Hematopoietic multipotent progenitor cell treated with erythropoietin and hydrocortisone succinate and interleukin-3 and kit ligand, for 6 days (in vitro differentiated cells): ENCODE measurements at places on chromosomes 5 and 9.
A peak's percentile ranks its signal among the peaks of the same experiment; 100 is the strongest.

- DNase-seq, result no peak
These were observed 72.2 kb upstream of the HMHB1 start for GRCh38 chr5:143739746-143740145.

DNA sequence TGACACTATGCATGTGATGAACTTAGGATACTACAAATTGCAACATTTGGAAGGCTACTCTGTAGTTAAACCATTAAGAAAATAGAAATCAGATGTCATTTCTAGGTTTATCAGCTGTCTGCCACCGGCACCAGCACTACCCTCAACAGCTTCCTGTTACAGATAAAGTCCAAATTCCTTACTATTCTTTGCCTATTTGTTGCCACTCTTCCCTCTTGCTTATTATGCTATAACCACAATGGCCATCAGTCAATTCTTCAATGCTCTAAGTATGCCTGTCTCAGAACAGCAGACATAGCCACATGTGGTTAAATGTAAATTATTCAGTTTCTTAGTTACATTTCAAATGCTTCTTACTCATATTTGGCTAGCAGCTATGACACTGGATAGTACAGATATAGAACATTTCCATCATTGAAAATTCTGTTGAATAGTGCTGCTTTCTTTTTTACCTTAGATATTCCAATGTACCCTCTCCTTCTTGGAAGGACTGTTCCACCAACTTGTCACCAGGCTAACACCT is 21.0 kb downstream of the DHX29 start:
- peak; percentile 50 for DNase-seq

GRCh38 chr5:55749387-55749786 is 11.5 kb downstream of the DDX4 start:
- no peak for DNase-seq

- DNase-seq, result no peak
These were observed 39.2 kb downstream of the PRUNE2 start for GRCh38 chr9:76866689-76867088.

GRCh38 chr5:149130121-149130914 is 11.0 kb upstream of the ABLIM3 start:
- DNase-seq, result no peak

DNA sequence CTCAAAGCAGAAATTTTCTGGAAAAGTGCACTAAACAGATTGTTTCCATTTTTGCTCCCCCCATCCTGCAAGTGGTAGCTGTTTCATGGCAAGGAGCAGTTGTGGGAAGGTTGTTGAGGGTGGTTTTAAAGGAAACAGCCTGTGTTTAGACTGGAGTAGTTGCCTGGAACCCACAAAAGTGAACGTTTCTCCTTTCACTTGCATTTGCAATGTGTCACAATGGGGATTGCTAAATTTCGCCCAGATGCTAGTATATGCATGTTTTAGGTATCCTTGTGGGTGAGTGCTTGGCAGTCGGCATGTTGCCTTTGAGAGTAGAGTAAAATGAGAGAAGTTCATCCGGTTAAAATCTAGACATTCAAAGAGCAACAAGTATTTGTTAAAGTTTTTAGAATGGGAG is 1099.9 kb upstream of the DMAC1 start:
- DNase-seq, result peak; percentile 2

DNA sequence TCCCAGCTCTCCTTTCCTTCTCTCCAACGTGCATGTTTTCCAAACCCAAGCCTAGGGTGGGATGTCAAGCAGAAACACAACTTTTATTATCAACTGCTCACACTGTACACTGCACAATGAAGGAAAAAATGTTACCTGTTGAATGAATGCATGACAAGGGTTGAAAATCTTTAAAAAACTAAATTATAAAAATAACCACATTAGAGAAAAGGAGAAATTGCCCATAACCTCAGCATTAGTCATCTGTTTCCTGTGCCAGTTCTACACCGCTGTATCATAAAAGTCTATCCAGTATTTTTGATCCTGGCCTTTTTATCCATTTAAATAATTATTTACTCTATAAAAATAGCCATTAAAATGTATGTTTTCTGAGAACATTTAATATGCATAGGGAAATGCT is 101.1 kb downstream of the APBA1 start:
- DNase-seq, result no peak

- no peak for DNase-seq
These were observed 16.4 kb downstream of the RFESD start for GRCh38 chr5:95662946-95663345.

- DNase-seq, result no peak
These were observed 40.3 kb downstream of the RAB3C start for GRCh38 chr5:58622936-58623871.

DNA sequence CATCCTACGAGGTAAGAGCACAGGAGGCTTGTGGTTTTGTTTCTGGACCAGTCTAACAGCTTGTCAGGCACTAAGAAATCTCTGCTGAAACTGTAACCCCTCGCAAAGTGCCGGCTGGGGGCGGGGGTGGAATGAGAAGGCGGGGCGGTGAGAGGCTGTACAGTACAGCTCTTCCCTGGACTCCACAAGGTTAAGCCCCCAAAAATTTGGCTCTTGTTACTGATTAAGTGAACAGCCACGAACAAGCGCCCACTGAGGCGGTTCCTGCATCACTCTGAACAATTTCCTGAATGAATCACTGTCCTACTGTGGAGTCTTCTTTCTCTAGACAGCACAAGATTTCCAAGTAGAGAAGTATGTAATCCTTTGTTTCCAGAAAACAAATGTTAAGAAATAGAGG is 6.8 kb downstream of the FBP2 start:
- DNase-seq, result no peak

DNA sequence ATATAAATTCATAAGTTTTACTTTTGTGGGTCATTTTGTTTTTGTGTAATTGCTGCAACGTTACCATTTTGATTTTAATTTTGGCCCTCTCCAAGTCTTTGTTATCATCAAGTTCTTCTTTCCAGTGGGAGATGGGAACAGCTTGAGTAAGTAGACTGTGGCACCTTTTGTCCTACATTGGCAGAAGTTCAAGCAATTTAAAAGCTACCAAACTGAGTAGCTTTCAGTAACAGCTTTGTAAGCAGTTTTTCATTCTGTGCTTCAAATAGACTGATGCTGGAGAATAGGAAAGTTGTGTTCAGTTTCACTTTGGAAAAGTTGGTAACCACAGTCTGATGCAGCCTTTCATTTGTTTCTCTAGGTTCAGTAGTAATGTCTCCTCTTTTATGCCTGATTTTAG is 47.8 kb upstream of the TMED7 start:
- no peak for DNase-seq

GRCh38 chr5:112737070-112737462 is 619 bp upstream of the APC start:
- peak; percentile 29 for DNase-seq

- DNase-seq, result no peak
These were observed 397.5 kb downstream of the IRX2 start for GRCh38 chr5:2353871-2354440.

- DNase-seq, result peak; percentile 80
These were observed 42.8 kb upstream of the EGFL7 start for GRCh38 chr9:136619742-136620440.

GRCh38 chr9:88551546-88552137 is 16.7 kb downstream of the NXNL2 start:
- DNase-seq, result no peak

GRCh38 chr5:40578501-40579451 is 100.9 kb upstream of the PTGER4 start:
- DNase-seq, result no peak

GRCh38 chr9:22116758-22117157 is 107.7 kb upstream of the CDKN2B start:
- DNase-seq, result no peak

DNA sequence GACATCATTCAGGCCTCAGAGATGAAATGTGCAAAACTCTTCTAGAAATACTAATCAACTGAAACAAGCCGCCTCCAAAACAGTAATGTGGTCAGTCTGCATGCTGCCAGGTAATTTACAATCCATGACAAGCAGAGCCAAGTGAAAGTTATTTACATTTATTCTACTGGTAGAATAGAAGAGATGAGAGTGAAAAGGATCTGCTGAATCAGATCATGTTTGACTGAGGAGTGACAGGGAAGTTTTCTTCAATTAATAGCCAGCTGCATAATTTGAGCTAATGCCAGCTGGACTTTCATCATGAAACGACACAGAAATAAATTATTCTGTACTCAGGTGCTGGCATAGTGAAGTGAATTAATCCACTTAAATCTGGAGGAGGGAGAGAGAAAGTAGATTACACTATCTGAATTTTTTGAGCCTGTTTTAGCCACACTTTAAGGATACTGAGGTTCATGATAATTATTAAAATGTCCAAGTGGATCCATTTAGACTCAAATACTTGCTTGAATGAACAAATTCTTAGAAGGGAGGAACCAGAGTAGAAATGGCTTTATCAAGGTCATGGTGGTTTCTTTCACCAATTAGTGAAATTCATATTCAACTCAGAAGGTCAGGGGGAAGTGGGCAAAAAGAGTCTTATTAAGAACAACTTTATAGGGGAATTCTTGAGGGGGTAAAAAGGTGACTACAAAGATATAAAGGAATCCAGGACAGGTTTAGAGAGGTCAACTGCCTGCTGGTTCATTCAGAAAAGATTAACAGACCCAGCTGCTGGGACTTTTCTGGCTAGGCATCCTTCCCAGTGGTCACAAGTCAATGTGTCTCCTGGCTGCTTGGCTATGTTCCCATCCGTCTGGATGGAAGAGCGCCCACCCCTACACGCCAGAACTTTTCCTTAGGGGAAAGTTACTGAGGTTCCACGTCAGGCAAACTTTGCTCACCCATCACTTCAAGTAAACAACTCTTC is 350.4 kb downstream of the PDE4D start:
- DNase-seq, result no peak

DNA sequence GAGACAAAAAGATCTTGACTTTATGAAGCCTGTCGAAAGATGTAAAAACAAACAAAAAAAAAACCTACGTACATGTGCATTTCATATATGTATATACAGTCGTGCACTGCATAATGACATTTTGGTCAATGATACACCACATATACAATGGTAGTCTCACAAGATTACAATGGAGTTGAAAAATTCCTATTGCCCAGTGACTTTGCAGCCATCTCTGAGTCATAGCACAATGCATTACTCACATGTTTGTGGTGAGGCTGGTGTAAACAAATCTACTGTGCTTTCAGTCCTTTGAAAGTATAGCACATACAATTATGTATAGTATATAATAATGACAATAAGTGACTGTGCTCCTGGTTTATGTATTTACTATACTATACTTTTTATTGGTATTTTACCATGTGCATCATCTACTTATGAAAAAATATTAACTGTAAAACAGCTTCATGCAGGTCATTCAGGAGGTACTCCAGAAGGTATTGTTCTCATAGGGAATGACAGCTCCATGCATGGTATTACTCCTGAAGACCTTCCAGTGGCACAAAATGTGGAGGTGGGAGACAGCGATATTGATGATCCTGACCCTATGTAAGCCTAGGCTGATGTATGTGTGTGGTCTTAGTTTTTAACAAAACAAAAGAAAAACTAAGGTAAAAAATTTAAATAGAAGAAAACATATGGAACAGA is 73.7 kb upstream of the FST start:
- no peak for DNase-seq

GRCh38 chr9:70260007-70260443 is 1.2 kb downstream of the SMC5 start:
- no peak for DNase-seq

DNA sequence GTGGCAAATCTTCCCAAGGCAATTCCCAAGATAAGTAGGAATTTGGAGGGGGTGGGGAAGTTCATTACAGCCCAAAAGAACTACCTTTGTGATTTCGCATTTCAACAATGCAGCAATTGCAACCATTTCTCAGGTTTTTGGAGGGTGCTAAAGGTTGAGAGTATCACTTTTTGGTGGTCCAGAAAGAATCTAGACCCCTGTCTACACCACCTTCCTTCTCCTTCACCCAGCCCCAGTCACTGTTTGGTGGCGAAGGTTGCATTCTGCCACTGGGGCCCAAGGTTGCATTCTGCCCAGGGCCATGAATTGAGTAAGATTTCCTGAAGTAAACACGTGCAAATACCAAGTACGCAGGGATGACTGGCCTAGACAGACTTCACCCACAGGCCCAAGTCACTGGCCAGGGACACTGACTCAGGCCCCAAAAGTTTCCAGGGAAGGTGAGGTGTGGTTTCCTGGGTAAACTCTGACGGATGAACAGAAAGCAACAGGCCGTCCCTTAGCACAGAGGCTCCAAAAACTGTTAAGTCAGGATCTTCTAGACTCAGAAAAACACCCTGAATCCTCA is 5.7 kb downstream of the PDE6A start:
- peak; percentile 43 for DNase-seq

- no peak for DNase-seq
These were observed 95.5 kb downstream of the PDE8B start for GRCh38 chr5:77305956-77306355.

- no peak for DNase-seq
These were observed 120.5 kb downstream of the FBXL7 start for GRCh38 chr5:15620501-15620900.

DNA sequence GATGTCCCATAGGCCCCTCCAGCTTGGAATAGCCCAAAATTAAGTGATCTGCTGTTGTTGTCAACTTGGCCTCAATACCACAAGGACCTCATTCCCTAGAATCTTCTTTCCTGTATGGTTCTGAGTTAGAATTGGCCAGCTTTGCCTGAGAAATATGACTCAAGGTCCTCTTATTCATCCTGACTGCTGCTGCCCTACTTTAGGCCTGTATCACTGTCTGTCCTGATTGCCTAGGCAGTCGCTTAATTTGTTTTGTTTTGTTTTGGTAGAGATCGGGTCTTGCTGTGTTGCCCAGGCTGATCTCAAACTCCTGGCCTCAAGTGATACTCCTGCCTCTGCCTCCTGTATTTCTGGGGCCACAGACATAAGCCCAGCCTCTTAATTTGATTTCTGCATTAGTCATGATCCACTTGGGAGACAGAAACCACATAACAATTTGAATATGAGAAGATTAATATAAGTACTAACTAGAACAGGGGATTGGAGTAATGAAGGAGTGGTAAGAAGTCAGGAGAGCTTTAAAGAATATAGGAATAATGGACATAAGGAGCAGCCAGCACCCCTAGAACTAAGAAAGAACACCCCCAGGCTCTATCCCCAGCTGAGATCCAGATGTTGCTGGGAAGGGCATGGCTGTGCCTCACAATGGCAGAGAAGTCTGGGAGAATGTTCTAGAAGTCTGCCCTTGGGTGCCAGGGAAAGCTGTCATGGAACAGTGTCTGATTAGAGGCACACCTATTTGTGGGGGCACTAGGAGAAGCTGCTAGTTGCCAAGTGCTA is 4.6 kb downstream of the TEX53 start:
- no peak for DNase-seq

- peak; percentile 44 for DNase-seq
These were observed 52.2 kb downstream of the PCDH1 start for GRCh38 chr5:141825791-141826560.

GRCh38 chr5:88172847-88173758 is 95.5 kb downstream of the TMEM161B start:
- DNase-seq, result no peak

GRCh38 chr5:1476181-1476966 is 31.1 kb upstream of the SLC6A3 start:
- no peak for DNase-seq

DNA sequence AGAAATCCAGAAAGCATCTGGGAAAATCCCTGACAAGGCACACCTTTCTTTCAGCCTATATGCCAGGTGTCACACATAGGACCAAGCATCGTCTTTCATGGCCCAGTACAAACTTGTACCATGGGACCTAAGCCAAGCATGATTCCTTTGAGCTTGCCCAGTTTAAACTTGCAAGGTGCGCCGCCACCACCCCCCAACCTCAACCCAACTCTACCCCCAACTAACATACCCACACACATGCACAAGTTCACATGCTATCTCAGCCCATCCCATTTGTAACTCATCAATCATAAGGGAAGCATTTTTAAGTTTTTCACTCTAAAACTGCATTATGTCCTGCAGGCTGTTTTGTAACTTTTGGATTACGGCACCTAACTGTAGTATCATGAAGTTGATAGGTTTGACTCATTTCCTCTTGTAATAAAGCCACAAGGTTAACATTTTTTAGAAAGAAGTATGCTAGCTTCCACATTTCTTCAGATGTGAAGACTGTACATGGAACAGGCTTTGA is 145.9 kb upstream of the FST start:
- DNase-seq, result peak; percentile 7
